ENCODE measurements at places on chromosomes 13 and 19.

- no peak for DNase-seq
Measured at GRCh38 chr19:1070931-1071791, 4.2 kb downstream of the ARHGAP45 start.

GRCh38 chr19:33862981-33863380, 66.3 kb downstream of the KCTD15 start:
- no peak for DNase-seq

GRCh38 chr13:28349371-28349770, 145.6 kb downstream of the FLT1 start:
- DNase-seq, result no peak

GRCh38 chr13:100544866-100545683, 43.5 kb downstream of the GGACT start:
- no peak for DNase-seq

DNA sequence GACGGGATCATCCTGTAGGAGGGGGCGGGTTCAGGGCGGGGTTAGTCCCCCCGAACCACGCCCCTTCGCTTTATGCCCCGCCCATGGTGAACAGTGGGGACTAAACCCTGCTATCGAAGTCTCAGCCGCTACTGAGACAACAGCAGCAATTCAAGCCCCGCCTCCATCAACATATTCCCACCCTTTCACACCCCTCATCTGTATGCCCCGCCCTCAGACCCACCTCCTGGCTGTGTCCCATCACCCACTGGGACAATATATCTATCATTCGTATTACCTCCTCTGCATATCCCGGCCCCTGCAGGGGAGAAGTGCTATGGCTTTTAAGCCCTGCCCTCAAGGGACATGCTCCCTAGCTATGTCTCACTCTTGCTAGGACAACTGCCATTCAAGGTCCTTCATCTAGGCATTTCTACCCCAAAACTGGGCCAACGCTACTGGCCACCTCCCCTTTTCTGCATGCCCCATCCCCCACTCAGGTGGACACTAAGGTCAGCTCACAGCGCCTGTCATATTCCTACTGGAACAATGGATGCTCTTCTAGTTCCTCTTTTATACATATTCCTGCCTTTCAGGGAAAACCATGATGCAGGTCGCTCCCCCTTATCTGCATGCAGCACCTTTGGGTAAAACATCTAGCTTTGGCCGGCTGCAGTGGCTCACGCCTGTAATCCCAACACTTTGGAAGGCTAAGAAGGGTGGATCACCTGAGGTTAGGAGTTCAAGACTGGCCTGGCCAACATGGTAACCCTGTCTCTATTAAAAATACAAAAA, 11.9 kb downstream of the LRFN1 start:
- peak; percentile 46 for DNase-seq

DNA sequence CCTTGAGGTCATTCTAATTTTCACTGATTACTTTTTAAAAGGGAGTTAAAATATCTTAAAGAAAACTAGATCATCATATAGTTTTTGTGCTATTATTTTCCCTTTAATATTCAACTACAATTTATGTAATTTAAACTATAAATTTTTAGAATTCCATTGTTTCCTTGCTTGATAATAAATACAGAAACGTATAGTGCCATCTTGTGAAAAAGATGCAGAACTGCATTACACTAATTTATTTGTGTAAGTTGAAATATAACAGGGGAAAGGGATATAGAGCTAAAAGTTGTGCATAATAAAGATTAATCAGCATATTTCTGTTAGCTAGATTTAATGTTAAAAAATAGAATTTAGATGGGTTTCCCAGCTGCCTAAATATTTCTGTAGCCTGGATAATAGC, 61.5 kb upstream of the TDRD3 start:
- DNase-seq, result peak; percentile 33

DNA sequence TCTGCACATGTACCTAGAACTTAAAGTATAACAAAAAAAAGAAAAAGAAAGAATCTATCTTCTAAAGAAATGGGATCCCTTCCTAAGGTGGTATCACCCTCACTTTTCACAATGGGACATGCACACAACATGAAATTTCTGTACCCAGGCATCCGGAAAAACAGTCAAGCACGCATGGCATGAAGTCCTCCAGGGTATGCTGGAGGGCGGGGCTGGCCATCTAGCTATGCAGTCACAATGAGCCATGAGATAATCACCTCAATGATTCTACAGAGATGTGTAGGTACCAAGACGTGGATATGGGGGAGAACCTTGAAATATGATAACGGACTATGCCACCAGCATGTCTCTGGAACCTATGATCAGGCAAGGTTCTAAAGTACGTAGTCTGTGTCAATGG, 69.8 kb downstream of the CCDC70 start:
- no peak for DNase-seq

DNA sequence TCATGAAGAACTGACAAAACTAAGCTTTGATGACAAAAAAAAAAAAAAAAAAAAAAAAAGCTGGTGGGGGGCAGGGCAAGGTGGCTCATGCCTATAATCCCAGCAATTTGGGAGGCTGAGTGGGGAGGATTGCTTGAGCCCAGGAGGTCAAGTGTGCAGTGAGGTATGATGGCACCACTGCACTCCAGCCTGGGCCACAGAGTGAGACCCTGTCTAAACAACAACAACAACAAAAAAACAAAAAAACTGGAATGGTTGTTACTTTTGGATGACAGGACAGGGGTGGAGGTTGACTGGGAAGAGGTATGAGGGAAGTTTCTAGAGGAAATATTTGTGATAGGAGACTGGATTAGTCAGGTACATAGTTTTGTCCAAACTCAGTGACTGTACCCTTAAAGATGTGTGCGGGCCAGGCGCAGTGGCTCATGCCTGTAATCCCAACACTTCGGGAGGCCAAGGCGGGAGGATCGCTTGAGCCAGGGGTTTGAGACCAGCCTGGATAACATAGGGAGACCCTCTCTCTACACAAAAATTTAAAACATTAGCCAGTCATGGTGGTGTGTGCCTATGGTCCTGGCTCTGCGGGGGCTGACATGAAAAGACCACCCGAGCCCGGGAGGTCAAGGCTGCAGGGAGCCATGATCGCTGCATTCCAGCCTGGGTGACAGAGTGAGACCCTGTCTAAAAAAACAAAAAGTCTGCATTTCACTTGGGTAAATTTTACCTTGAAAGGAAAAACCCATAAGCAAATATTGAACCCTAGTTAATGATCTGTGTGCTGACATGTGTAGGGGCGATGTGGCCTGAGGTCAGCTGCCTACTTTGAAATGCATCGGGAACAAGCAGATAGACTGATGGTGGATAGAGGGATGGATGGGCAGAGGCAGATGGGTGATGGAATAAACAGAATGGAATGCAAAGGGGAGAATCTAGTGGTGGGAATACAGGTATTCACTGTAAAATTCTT, 37.0 kb downstream of the CERS4 start:
- DNase-seq, result no peak

- DNase-seq, result no peak
Measured at GRCh38 chr13:93364166-93364565, 137.6 kb downstream of the GPC6 start.

DNA sequence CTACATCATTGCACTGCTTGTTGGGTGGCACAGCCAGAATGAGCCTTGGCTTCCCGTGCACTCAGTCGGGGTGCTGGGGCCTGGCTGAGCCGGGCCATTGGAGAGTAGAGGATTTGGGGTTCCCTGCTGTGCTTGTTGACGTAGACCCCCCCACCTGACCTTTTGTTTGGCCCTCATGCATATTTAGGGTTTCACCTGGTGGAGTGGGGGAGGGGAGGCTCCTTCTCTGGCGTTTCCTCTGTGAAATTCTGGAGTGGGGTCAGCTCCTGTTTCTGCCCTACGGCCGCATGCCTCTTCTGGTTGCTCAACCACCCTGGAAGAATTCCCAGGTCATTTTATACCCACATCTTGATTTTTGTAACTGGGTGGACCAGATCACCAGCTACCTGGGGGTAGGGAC, 82.8 kb downstream of the SIPA1L3 start:
- no peak for DNase-seq

DNA sequence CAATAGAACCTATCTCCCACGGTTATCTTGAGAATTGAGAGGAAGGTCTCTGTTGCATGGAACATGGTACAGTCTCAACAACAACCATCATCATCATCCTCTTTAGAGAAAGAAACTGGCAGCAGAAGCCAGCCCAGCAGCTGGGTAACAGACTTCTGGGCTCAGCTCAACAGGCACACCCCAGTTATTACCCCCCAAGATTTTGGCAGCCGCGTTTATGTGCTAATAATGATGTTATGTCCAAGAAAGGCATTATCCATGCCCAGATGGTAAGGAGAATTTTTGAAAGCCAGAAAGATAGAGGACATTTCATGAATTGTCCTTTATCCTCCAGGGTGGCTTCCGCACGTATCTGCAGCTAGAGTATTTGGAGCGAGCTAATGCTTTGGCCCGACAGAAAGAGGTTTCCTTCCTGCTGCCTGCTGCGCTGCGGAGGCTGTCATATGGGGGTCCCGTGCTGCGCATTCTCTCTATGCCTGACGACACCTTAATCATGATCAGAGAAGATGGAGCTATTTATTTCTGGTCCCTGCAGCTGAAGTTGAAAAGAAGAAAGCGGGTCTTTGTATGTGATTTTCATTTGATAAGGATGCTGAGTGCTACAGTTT, 89.9 kb downstream of the TEX26 start:
- no peak for DNase-seq

DNA sequence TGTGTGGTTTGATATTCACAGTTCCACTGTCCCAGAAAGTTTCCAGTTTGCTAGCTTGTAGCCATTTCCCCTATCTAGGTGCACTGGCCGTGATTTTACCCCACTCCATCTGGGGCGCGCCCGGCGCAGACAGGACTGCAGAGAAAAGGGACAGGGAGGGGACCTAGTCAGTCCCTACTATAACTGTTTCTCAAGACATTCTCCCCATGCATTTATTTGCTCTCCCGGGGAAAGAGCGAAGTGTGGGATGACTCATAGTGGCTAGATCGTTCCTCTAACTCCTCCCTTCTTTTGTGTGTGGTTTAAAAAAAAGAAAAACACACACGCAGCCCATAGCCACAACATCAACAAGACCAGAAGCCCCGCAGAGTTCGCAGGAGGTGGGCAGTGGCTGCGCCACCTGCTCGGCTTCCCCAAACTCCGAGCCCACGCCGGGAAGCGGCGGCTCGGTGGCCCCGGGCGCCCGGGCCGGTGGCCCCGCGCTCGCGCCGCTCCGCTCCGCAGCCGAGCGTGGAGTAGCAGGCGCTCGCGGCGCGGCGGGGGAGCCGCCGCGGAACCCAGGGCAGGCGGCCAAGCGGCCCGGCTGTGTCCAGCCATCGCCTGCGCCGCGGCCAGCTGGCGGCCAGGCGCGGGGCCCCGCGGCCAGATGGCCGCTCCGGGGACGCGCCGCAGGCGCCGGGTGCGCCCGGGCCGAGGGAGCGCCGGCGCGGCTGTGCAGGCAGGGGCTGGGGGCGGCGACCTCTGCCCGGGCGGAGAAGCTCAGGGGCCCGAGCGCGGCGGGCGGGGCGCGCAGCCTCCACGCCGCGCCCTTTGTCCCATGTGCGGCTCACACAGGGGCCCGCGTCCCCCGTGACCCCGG, 653 bp downstream of the TMTC4 start:
- DNase-seq, result peak; percentile 60

- DNase-seq, result no peak
Measured at GRCh38 chr13:45775401-45775963, 73.4 kb downstream of the CBY2 start.

DNA sequence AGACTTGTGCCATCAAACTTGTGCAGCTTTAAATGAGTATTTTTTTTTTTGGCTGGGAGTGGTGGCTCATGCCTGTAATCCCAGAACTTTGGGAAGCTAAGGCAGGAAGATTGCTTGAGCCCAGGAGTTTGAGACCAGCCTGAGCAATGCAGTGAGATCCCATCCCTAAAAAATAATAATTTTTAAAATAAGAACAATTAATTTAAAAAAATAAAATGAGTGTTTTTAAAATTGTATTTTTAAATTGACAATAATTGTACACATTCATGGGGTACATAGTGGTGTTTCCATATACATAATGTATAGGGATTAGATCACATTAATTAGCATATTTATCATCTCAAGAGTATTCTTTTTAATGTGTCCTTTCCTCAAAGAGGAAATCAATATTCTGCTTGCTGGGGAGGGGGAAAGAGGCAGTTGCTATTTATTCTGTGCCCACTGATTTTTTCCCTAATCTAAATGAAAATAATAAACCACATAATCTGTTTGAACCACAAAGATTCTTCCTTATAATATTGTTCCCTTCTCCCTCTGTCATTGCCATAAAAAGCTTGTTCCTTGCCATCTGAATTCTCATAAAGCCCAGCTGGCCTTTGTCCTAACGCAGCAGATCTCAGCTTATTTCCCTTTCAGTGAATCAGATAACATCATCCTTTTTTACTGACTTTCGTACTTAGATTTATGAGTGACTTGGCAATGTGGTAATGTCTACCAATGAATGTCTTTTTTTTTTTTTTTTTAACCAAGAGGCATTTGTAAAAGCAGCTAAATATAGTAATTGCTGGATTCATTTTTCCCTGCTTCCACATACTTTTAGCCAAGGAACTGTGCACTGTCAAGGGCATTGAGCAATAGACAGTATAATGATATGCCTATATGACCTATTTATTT, 81.8 kb upstream of the RUBCNL start:
- no peak for DNase-seq

GRCh38 chr13:111328574-111329410, 8.3 kb downstream of the TEX29 start:
- DNase-seq, result no peak

DNA sequence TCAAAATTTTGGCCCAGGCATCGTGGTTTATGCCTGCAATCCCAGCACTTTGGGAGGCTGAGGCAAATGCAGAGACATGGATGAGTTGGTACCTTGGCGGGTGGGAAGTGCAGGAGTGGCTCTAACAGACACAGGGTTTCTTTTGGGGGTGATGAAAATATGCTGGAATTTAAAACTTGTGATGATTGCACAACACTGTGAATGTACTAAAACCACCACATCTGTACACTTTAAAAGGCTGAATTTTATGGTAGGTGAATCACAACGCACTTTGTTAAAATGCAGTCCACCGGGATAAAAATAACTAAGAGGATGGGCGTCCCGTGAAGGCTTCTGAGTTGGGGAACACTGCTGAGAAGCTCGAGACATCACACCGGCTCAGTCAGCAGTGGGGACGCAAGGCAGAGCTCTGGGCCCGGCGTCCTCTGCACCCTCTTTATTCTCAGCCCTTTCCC, 47.1 kb downstream of the MLLT1 start:
- no peak for DNase-seq

GRCh38 chr13:73520566-73521289, 461.9 kb downstream of the KLF5 start:
- no peak for DNase-seq

GRCh38 chr13:26977541-26977940, 194.1 kb downstream of the USP12 start:
- peak; percentile 33 for DNase-seq

DNA sequence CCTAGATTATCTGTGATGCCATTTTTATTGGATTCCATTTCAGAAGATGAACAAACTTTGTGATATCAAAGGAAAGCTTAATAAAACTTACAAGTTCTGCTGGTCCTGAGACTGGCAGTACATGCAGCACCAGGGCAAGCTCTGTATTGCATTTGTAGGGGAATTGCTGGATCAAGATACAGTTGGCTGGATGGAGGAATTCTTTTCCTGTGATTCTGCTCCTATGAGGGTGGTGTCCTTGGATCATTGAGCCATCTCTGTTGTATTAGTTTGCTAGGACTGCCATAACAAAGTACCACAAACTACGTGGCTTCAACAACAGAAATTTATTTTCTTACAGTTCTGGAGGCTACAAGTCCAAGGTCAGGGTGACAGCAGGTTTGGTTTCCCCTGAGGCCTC, 33.9 kb upstream of the CSNK1A1L start:
- no peak for DNase-seq

- DNase-seq, result no peak
Measured at GRCh38 chr19:30053558-30053957, 111.5 kb downstream of the URI1 start.
